Brain microvascular endothelial cell (primary cell): ENCODE measurements at places on chromosomes 4 and X.

DNA sequence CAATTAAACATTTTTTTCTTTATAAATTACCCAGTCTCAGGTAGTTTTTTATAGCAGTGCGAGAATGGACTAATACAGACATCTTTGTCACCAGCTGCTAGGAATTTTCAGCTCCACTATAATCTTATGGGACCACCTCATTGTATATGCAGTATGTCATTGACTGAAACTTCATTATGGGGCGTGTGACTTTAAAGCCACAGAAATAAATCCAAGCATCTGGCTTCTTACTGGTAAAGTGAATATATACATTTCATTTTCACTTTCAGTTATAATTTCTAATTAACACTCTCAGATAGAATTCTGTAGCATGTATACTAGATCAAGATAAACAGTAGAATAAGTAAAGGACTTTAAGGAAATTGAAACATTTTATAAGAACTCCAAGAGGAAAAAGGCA is 21.9 kb downstream of the IL15 start:
- DNase-seq: no peak

DNA sequence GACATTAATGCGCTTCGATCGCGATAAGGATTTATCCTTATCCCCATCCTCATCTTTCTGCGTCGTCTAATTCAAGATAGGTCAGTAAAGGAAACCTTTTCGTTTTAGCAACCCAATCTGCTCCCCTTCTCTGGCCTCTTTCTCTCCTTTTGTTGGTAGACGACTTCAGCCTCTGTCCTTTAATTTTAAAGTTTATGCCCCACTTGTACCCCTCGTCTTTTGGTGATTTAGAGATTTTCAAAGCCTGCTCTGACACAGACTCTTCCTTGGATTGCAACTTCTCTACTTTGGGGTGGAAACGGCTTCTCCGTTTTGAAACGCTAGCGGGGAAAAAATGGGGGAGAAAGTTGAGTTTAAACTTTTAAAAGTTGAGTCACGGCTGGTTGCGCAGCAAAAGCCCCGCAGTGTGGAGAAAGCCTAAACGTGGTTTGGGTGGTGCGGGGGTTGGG is 528 bp upstream of the FGF2 start:
- DNase-seq: peak; percentile 14

DNA sequence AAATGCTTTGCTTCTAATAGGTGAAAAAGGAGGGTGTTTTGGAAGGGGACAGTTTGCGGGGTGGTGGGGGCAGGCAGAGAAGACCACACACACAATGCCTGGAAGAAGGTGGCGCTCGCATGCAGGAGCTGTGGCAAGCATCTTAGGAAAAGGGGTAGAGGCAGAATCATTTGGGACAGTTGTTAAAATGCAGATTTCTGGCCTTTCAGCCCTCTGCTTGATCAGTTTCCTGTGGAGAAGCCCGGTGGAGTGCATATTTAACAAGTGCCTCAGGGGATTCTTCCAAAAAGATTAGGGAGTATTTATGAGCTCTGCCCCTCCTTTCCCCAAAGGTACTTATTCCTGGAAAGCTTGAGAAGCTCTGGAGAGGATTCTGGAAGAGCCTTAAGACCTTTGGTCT is 4.8 kb downstream of the NOCT start:
- no peak for DNase-seq

DNA sequence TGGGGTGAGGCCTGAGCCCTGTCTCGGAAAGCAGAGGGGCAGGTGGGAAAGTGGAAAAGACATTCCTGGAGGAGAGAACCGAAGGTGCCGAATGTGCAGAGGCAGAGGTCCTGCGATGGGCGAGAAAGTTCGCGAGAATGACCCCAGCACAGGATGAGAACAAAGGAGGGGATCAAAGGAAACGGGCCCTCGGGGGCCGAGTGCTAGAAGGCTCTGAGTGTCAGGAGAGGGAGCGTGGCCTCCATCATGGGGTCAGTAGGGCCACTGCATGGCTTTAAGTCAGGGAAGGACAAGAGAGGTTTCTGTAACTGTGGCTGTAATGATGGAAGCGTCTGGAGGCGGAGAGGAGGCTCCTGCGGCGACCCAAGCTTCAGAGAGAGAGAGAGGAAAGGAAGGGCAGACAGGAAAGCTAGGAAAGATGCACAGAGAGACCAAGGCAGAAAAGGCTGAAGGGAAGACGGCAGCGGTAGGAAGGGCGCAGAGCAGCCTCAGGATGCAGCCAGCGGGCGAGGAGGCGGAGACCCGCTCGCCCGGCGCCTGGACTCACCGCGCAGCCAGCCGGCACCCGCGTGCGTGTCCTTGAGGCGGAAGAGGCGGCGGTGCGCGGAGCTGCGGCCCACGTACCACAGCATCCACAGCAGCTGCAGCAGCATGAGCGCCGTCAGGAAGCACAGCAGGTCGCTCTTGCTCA is 669 bp downstream of the OTOP1 start:
- DNase-seq: no peak

DNA sequence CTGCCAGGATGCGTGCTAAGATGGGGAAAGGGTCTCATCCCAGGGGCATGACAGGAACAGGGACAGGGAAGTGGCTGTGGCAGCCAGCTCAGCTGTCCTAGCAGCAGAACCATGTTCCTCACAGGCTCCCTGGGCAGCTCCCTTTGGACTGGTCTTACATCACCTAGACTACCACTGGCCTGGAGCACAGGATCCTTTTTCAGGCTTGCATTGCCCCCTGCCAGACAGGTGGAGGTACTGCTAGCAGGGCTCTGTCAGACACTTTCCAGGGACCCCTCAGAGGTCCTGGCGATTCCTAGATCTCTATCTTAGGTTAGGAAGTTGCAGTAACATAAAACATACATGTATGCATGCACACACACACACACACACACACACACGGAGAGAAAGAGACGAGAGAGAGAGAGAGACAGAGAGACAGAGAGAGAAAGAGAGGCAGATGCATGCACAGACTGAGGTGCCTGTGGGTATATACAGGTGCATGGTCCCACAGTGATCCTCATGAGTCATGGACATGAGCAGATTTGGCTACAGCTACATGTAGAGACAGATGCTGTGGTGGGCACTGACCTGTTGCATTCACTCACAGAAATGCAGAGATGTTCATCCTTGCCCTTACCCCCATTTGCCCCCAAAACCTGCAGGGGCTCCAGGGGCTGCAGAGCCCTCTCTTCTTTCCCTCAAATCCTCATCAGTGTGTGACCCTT is 63.6 kb downstream of the STARD8 start:
- DNase-seq: peak; percentile 32

GRCh38 chrX:140526171-140526570 is 21.3 kb upstream of the SOX3 start:
- DNase-seq: no peak

- no peak for DNase-seq
Measured at GRCh38 chr4:150078579-150079080, 385 bp downstream of the DCLK2 start.

GRCh38 chr4:3411676-3412075 is 30.1 kb upstream of the HGFAC start:
- DNase-seq: no peak

DNA sequence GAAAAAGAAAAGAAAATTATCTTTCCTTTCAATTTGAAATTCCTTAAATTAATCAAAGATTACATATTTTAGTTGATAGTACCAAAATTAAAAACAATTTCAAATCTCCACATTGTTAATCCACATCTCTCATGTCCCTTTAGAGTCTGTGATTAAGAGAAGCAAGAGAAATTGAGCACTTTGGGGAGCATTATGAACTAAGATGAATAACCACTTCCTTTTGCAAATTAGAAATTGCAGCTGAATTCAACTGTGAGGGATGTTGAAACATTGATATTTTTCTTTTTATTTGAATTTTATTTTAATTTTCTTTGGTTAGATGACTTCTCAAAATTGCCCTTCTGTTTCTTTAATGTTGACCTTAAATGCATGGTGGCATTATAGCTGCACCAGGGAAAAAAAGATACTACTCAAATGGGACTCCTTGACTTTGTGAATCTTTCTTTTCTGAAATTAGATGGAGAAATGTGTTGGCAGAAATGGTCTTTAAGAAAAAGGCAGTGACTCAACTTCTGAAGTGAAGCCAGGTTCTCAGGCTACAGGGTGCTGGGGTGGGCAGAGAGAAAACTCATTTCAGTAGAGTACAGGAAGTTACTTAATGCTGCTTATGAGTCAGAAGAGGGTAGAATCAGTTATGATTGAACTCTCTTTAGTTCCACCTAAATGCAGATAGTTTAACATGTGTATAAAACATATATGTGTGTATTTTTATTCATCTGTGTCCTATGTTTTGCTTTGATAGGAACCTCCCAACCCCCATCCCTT is 92.0 kb upstream of the TNIP3 start:
- DNase-seq: peak; percentile 84

GRCh38 chr4:91471280-91471679 is 832.5 kb upstream of the GRID2 start:
- no peak for DNase-seq

DNA sequence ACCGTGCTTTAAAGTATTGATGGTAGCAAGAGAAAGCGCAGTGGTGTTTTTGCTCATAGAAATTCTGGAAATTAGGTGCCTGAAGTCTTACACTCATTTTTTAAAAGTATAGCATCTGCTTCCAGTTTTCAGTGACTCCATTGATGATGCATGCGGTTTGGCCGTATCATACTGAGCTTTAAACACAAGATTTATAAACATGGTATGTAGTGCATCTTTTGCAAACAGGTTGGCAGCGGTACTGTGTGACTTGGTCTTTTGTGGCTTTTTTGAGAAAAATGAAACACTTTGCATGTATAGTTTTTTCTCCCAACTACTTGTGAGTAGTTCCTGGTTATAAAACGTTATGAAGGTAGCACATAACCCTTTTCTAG is 2.0 kb downstream of the DDX3X start:
- DNase-seq: peak; percentile 12

DNA sequence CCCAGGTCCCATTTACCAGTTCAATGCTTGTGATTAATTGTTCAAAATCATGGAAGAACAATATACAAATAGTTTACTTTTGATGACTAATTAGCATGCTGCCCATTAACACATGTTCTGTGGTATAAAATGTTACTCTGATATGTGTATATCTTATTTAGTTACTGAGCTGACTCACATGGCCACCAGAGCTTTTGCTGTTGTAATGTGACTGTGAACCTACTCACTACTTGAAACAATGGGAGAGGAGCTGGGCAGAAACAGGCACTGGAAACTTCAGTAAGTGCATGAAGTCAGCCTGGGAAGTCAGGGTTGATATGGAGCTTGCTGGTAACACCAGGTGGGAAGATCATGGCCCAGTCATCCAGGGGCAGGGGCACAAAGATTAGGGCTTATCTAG is 72.7 kb upstream of the MAD2L1 start:
- no peak for DNase-seq

GRCh38 chrX:112846187-112846586 is 5.6 kb upstream of the AMOT start:
- DNase-seq: no peak

DNA sequence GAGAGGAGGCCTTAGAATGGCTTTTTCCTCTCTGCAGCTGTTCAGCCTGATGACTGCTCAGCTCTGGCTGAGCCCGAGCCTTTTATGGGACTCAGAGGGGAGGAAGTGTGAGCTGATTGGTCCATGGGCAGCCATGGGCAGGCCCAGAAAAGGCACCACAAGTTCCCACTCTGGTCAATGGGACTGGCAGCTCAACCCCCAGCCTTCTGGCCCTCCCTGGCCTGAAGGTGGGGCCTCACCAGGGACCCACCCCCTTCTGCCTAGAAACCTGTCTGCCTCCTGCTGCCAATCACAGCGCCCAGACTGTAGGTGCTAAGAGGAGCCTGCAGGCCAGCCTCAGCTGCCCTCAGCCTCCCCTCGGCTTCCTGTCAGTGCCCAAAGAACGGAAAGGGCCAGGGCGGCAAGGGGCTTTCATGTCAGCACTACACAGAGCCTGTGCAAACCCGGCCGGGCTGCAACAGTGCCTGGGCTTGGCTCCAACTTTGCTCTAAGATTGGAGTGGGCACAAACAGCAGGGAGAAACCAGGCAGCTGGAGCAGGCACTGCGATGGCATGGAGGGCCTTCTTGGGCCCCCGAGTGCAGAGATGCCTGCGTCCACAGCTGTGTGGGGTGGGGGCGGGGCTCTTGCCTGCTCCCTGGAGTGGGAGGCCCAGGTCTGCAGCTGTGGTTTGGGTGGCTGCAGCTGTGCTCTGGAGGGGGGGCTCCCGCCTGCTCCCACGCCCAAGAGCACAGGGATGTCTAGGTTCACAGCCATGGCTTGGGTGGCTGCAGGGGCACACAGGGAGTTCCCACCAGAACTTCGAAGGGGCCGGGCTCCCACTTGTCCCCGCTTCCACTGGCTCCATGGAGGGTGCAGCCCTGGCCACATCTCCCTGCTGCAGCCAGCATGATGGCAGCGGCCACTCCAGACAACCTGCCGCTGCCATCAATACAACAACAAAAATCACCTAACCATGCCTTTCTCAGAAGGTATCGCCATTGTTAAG is 92.6 kb downstream of the NXF2 start:
- DNase-seq: no peak

DNA sequence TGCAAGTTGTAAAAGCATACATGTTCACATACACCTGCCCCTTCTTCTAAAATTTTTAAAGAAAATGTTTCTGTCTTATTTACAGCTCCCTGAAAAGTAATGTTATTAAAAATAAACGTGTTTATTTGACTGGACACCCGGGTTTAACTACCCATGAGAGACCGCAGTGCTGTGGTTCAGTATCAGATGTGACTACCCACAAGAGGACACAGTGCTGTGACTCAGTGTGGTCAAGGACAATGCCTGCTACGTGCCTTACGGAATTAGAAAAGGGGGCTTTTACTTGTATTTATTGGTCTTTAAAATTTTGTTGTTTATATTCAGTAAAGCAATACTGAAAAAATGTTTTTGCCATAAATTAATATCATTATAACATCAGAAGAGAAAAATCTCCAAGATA is 641.4 kb downstream of the TRIML1 start:
- DNase-seq: peak; percentile 16
